Endothelial cell (in vitro differentiated cells): ENCODE measurements at places on chromosomes 12 and 14.

- H3K36me3 ChIP-seq: peaks cover 13% of the 10 kb centered on the region
- no peak for DNase-seq
- H3K4me3 ChIP-seq: no peak overlapping the region
Observed at GRCh38 chr14:89465876-89466275, 48.8 kb upstream of the FOXN3 start.

- H3K27me3 ChIP-seq: peaks cover 4% of the 10 kb centered on the region
- no peaks in the 10 kb centered on the region for H3K36me3 ChIP-seq
- peaks cover 17% of the 10 kb centered on the region for H3K4me1 ChIP-seq
- DNase-seq: no peak
- H3K27ac ChIP-seq: no peak overlapping the region
Observed at GRCh38 chr12:76706101-76706500, 57.8 kb upstream of the ZDHHC17 start.

DNA sequence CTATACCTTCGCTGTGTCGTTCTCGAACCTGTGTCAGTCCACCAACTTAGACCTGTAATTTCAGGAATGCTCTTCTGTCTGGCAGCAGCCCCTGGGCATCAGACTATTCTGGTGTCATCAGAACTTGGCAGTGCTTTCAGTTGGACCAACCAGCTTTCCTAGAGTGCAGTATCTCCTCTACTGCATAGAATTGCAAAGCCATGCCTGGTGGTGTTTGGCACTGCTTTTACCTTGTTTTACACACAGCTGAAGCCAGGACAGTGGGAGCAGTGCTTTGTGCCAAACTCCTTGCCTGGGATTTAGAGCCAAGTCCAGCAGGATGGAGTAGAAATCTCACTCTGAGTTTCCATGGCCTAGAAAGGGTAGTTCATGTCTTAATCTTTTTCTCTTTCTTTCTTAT is 1.5 kb downstream of the FLVCR2 start:
- DNase-seq: no peak
- H3K36me3 ChIP-seq: peaks cover 11% of the 10 kb centered on the region
- no peak overlapping the region for H3K4me3 ChIP-seq
- H3K27me3 ChIP-seq: peaks cover 11% of the 10 kb centered on the region
- no peak overlapping the region for H3K27ac ChIP-seq

DNA sequence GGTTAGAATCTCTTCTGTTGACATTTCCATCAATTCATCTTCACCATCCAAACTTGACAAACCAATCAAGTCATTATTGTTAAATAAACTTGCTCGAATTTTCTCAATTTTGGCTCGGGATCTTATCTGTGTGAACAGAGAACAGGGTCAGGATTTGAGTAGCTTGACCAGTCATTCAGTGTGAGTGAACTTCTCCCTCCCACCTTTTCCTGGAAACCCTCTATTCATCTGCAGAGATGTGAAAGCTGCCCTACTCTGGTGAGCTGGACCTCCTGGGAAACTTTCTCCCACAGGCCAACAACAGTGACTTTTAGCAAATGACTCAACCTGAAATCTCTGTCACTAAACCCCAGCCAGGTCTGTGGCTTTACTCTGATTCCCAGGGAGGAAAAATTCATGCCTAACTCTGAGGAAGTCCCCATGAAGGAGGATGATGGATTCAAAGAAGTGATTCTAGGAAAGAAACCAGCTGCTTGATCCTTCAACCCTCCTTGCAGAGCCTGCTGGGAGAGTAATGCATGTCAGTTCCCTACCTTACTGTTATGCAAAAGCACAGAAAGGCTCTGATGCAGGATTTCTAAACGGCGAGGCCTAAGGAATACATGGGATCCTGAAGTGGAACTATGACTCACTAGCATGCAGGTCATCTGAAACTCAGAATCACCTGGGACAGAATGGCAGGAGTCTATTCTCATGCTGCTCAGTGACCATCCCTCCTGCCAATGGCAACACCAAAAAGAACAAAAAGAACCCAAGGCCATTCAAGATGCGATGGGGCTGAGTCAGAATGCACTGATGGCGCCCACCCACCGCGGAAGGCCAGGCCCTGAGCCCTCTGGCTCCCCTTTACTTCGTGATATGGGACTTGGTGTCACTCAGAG is 58.0 kb downstream of the TRAFD1 start:
- peaks cover 8% of the 10 kb centered on the region for H3K36me3 ChIP-seq
- H3K4me1 ChIP-seq: no peaks in the 10 kb centered on the region
- H3K27ac ChIP-seq: no peak overlapping the region
- no peak overlapping the region for H3K4me3 ChIP-seq

DNA sequence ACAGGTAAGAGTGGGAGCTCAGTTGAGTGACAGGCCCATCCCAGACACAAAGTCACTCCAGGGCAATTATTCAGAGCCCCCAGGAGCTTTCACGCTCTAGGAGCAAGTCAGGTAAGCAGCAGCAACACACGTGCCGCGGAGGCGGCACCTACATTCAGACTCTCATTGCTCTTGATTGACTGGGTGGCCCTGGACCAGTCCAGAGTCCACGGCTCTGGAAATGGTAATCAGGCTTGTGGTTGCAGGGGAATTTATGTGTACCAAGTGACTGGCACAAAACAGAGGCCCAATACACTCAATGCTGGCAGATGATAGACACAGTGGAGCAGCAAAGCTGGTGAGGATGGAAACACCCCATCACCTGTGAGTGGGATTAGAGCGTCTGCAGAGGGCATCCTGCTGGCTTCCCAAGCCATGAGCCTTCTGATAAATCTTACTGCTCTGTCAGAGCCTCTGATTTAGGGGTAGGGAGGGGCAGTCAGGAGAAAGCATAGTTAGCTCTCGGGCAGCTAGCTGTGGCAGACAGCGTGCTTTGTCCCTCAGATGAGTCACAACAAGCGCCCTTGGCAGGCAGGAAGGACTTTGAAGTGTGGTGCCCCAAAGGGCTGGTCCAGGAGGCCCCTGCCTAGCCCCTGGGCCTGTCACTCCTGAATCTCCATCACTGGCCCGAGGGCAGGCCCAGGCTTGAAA is 344.7 kb downstream of the CACNA1C start:
- H3K4me3 ChIP-seq: no peak overlapping the region
- peaks cover 3% of the 10 kb centered on the region for H3K27me3 ChIP-seq
- no peaks in the 10 kb centered on the region for H3K36me3 ChIP-seq
- H3K4me1 ChIP-seq: no peaks in the 10 kb centered on the region

DNA sequence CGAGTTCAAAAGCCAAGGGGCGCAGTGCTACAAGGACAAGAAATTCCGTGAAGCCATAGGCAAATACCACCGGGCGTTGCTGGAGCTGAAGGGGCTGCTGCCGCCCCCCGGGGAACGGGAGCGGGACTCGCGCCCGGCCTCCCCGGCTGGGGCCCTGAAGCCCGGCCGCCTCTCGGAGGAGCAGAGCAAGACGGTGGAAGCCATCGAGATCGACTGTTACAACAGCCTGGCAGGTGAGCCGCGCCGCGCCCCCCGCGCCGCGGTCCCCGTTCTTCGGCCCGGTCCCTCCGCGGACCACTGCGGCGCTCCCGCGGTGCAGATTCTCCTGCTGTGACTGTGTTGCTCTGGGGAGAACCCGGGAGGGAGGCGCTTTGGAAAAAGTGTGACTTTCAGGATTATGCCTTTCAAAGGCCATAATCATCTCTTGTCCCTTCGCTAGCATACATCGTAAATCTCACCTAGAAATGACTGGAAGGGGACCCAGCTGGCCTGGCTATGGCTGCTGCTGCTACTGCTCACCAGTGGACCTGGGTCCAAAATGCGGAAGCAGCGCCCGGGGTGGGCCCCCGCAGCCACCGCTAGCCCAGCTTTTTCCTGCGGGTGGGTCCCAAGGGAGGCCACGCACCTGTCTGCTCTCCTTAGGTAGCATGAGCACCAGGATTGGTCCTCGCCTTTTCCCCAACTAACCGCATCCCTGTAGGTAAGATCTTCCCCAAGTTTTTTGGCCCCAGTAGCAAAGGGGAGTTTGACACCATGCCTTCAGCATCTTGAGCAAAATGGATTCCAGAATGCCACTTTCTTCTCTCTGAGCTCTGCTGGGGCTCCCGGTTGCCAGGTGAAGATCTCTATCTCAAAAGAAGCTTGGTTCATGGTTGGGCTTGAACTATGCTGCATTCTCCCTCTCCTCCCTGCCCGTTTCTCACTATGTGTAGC is 853 bp downstream of the TTC9 start:
- H3K27ac ChIP-seq: peak overlapping the region; percentile 74
- H3K4me1 ChIP-seq: peaks cover 47% of the 10 kb centered on the region
- peaks cover 5% of the 10 kb centered on the region for H3K36me3 ChIP-seq
- peaks cover 10% of the 10 kb centered on the region for H3K27me3 ChIP-seq
- DNase-seq: peak; percentile 14

DNA sequence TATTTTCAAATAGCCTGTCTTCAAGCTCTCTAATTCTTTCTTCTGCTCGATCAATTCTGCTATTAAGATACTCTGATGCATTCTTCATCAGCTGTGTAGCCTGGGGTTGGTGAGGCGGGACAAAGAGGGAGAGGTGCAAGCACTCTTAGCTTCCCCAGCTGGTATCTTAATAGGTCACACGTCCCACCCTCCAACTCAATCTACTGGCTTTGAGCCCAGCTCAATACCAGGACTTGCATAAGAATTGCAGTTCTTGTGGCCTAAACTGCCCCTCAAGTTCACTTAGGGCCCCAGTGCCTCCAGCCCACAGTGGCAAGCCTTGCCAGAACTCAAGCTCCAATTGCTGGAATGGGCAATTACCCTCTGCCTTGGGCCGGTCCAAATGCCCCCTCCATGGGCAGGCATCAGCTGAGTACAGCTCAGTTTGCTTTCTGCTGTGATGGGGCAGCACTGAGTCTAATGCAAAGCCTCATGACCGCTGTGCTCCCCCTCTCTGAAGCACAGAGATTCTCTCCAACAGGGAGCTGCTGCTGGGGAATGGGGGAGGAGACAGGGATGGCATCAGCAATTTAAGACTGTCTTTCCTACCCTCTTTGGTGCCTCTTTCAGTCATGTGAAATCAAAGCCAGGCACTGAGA is 5.6 kb upstream of the SPATA7 start:
- peaks cover 20% of the 10 kb centered on the region for H3K4me1 ChIP-seq
- no peak for DNase-seq

DNA sequence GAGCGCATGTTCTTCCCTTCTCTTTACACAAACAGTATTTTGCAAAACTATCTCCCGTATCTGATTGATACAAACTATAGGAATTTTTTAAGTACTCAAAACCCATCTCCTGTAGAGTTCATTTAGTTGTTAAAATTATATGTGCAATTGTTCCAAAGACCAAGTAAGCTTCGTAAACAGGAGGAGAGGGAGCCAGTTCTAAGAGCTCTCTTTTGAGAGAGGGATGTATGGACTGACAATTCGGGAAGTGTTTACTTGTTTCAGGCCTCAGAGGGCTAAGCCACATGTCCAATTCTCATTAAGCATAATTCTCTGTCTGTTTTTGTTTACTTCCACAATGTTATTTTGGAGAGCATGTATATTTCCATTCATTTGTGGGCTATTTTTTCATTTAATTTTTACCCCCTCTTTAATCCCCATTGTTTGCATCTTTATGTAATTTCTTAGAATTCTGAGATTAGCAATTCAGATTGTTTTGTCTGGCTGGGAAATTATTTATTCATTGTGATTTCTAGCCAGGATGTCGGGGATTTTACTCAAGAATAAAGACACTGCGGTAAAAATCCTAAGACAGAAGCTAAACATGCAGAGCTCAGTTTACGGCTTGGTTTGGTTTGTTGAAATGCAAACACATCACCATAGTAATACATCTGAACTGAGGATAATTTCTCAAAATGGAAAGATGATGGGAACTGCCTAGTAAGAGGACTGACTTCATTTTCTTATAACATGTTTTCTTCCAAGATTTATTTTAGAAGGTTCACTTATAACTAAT is 126.8 kb downstream of the KCNK10 start:
- H3K4me1 ChIP-seq: peaks cover 8% of the 10 kb centered on the region
- no peaks in the 10 kb centered on the region for H3K36me3 ChIP-seq
- no peak for DNase-seq
- peaks cover 2% of the 10 kb centered on the region for H3K27me3 ChIP-seq
- H3K27ac ChIP-seq: no peak overlapping the region

- peaks cover 4% of the 10 kb centered on the region for H3K36me3 ChIP-seq
- H3K4me1 ChIP-seq: no peaks in the 10 kb centered on the region
- H3K4me3 ChIP-seq: no peak overlapping the region
- H3K27ac ChIP-seq: no peak overlapping the region
- H3K27me3 ChIP-seq: peaks cover 15% of the 10 kb centered on the region
- DNase-seq: no peak
Observed at GRCh38 chr12:131854861-131855476, 26.8 kb downstream of the MMP17 start.

- peak overlapping the region; percentile 40 for H3K4me3 ChIP-seq
- DNase-seq: no peak
- H3K36me3 ChIP-seq: peaks cover 21% of the 10 kb centered on the region
- no peak overlapping the region for H3K27ac ChIP-seq
Observed at GRCh38 chr12:51377099-51377984, 13.9 kb downstream of the GALNT6 start.

DNA sequence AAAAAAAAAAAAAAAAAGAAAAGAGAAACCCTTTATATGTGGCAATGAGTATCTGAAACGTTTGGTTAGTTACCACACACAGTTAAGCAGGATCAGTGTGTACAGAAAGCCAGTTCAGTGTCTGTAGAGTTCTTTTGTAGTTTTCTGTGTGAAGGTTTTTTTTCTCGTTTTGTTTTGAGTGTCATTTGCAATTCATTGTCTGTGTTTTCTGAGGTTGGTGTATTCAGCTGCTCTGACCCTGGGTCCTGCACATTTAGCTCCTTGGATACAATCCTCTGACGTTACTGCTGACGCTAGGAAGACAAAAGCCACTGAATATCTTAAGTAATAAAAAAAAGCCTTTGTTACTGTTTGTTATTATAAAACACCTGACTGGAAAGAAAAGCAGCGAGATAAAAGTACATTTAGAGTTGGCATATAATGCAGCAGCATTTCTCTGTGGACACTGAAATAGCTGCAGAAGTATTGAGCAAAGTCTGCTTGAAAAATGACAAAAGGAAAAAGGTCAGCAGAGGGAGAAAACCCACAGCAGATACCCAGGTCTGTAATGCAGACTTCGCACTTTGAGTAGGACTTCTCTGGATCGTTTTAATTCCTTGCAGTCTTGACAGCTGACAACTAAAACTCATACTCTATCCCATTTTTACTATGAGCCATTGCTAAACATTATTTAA is 89.0 kb downstream of the POLR3B start:
- H3K27ac ChIP-seq: no peak overlapping the region
- H3K36me3 ChIP-seq: no peaks in the 10 kb centered on the region
- no peaks in the 10 kb centered on the region for H3K27me3 ChIP-seq
- peaks cover 7% of the 10 kb centered on the region for H3K4me1 ChIP-seq

- no peaks in the 10 kb centered on the region for H3K27me3 ChIP-seq
- H3K4me1 ChIP-seq: no peaks in the 10 kb centered on the region
- DNase-seq: no peak
Observed at GRCh38 chr14:37695866-37696265, 100.4 kb downstream of the TTC6 start.

GRCh38 chr14:104264495-104265265 is 126.3 kb downstream of the KIF26A start:
- no peak overlapping the region for H3K27ac ChIP-seq
- H3K4me3 ChIP-seq: no peak overlapping the region

- no peak overlapping the region for H3K4me3 ChIP-seq
- H3K36me3 ChIP-seq: peaks cover 3% of the 10 kb centered on the region
- H3K4me1 ChIP-seq: peaks cover 6% of the 10 kb centered on the region
Observed at GRCh38 chr12:95881331-95881955, 22.7 kb downstream of the SNRPF start.

- no peaks in the 10 kb centered on the region for H3K4me1 ChIP-seq
- peaks cover 2% of the 10 kb centered on the region for H3K27me3 ChIP-seq
- H3K36me3 ChIP-seq: no peaks in the 10 kb centered on the region
- no peak overlapping the region for H3K4me3 ChIP-seq
Observed at GRCh38 chr14:104512061-104512460, 67.5 kb upstream of the C14orf180 start.

GRCh38 chr14:104724407-104724980 is 465 bp downstream of the ADSS1 start:
- H3K4me3 ChIP-seq: no peak overlapping the region
- no peak overlapping the region for H3K27ac ChIP-seq
- DNase-seq: no peak
- peaks cover 30% of the 10 kb centered on the region for H3K27me3 ChIP-seq
